Head of caudate nucleus (tissue), 42 donors: ENCODE measurements at places on chromosomes 3 and 15.

DNA sequence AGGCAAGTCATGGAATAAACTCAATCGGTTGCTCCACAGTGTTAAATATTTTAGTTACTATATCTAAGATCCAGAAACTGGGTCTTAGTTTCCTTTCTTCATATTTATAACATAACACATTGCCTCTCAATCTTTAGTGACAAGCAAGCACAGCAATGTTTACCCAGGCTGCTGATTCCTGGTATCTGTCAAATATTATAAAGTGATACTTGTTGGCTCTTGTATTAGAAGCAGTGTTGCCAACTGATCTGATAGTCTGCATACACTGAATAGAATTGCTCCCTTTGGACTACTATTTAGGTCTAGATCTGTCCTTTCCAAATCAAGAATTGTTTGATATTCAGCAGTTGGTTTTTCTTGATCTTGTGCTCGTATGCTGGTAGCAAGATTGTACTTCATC, 7.2 kb upstream of the HHLA2 start:
- no peak for DNase-seq

DNA sequence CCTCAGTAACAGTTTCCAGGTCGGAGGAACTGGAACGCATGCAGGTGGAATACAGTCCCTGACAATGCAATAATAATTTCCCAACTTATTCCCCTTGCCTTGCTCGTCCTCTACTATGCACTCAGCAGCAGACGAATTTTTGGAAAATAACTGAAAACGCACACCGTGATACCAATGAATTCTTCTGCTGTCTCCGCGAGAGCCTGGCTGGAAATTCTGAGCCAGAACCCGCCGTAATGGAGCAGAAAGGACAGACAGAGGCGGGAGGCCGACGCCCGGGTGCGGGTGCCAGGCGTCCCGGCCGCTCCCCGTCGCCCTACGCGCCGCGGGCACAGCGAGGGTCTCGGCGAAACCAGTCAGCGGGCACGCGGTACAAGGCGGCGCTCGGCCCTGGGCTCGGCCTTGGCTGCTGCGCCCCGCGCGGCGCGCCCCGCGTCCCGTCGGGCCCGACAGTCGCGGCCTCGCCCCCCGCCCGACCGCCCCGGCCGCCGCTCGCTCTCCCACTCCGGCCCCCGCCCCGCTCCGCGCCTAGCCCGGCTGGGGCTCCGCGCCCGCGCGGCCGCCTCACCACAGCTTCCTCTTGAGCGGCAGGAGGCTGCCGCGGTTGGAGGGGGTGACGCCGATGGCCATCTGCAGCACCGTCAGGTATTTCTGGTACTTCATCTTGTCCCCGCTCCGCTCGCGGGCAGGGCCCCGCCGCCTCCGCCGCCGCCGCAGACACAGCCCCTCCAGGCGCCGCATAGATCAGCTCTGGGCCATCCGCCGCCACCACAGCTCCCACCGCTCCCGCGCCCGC, 114.5 kb upstream of the GOLGA8J start:
- peak; percentile 70 for DNase-seq

DNA sequence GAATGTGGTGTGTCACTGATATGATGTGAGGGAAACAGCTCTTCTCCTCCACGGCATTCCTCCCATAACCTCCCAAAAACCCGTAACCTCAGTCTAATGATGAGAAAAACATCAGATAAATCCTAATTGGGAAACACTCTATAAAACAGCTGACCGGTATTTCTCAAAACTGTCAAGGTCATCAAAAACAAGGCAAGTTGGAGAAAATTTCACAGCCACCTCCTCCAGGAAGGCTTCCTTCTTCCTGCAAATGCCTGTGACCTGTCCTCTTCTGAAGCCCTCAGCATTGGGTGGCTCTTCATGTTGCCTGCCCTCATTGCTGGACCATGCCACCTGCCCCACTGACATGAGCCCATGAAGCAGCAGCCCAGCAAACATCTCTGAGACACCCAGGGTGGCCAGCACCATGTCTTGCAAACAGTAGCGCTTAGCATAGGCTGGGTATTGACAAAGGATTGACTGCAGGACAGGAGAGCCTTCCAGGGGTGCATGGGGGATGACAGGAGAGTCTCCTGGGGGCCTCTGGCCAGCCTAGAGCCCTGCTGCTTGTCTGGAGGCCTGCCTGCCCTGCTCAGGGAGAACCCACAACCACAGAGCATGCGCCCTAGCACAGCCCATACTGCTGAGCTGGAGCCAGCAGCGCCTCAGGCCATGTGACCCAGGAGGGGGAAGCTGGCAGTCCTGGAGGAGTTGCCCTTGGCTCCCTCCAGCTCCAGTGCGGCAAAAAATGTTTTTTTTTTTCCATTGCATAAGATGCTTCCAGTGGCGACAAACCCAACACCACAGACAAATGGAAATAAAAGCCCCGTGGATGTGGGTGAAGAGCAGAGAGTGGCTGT, 49.7 kb downstream of the XXYLT1 start:
- DNase-seq = no peak

DNA sequence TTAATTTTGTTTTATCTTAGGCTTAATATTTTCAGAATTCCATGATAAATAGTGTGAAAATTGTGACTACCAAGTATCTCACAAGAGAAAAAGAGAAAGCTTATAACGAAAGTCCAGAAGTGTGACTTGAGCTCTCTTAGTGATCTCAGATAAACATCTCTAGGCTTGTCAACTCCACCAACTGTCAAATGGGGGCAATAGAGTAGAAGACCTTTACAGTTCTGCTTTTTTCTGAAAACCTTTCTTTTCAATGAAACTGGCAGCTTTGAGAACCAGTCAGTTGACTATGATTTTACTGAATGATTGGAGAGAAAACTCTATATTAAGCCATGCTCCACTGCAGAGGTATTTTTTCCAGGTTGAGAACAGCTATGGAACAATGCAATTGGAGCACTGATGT, 119.2 kb upstream of the TP63 start:
- DNase-seq = no peak

- DNase-seq = no peak
These were observed 452.0 kb downstream of the GABRG3 start for GRCh38 chr15:27422997-27423396.
